NCI-H1105 (cell line): ENCODE measurements at places on chromosomes 7 and 10.

GRCh38 chr7:110718503-110719205 lies 372.3 kb upstream of the LRRN3 start:
- DNase-seq, result no peak

DNA sequence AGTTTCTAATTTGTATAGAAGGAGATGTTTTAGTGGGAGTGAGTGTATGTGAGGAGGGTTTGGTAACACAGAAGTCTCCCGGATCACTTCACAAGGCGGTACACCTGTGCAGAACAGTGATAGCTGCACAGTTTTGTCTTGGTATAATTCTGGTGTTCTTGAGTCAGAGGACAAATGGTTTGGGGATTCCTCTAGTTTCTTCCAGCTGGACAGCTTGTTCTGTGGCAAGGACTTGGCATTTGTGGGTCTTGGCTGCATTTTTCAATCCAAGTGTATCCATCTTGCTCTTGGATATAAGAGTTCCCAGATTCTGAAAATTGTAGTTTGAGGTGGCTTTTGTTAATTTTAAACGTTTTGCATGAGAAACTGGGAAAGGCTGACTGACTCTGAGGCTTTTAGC lies 135.7 kb downstream of the AHR start:
- DNase-seq, result no peak

DNA sequence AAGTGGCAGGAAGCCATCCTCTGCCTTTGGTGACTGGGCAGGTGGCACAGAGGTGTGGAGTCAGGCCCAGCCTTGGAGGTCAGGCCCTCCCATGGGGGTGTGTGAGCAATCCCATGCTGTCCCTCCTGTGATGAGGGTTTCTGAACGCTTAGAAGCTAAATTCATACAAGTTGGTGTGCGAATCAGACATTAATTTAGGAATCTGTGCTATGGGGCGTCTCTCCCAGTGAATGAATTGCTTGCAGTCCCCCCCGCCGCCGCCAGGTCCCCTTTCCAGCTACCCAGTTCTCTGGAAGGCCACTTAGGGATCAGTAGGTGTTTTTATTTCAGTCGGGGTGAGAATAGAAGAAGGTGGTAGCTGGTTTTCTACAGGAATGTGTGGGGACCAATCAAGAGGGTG lies 37.5 kb downstream of the LRRC18 start:
- no peak for DNase-seq

DNA sequence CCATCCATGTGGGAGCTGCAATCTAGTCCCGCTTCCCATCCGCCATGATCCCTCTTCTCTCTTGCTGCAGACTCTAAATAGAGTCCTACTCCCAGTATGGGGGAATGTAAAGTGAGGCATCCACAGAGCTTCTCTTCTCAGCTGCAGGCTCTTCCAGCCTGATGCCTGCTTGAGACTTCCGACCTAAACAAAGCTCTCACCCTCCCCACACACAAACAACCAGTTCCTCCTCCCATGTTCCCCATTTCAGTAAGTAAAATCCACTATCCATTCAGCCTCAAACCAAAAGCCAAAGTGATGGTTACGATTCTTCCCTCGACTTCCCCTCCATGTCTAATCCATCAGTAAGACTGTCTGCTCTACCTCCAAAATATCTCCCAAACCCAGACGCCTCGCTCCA lies 108.2 kb upstream of the NFE2L3 start:
- no peak for DNase-seq

- no peak for DNase-seq
These were observed 4.0 kb downstream of the CYP3A4 start for GRCh38 chr7:99779949-99780348.

DNA sequence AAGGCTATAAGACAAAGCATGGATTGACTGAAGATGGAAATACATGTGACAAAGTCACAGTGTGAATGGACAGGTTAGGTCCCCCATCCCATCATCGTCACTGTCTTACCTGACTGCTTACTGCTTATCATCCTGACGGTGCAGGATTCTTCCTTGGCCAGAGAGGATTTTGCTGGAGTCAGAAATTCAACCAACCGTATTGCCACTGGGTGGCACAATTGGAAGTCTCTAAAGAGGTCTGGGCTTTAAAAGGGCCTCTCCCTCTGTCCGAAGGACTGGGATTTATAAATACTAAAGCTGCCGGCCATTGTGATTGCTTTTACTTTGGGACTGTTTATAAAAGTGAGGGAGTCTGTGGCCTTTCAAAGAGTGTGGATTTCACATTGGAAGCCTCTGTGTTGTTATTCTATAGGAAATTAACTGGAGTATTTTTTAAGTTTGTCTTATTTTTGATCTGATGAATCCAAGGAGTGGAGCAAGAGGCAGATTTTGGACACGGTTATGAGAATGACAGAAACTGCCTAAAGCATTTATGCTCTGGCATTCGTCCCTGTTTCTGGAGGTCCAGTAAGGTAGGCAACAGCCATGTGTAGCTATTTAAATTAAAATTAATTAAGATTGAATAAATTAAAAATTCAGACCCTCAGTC lies 113.3 kb upstream of the CREB5 start:
- peak; percentile 63 for DNase-seq
